ENCODE measurements at places on chromosomes 7 and 10.
A peak's percentile ranks its signal among the peaks of the same experiment; 100 is the strongest.

DNA sequence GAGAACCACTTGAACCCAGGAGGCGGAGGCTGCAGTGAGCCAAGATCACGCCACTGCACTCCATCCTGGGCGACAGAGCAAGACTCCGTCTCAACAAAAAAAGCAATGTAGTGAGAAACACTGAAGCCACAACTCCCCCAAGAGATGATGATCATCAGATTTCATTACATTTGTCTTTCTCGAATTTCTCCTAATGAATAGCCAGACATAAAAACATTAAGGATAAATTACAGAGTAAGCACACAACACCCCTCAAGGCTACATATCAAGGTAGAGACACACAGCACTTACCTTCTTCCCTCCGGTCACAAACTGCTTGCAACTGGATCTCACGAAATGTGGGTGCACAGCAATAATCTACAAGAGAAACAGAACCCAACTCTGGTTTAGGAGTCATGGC lies 91.5 kb downstream of the VPS41 start:
- DNase-seq, result no peak

DNA sequence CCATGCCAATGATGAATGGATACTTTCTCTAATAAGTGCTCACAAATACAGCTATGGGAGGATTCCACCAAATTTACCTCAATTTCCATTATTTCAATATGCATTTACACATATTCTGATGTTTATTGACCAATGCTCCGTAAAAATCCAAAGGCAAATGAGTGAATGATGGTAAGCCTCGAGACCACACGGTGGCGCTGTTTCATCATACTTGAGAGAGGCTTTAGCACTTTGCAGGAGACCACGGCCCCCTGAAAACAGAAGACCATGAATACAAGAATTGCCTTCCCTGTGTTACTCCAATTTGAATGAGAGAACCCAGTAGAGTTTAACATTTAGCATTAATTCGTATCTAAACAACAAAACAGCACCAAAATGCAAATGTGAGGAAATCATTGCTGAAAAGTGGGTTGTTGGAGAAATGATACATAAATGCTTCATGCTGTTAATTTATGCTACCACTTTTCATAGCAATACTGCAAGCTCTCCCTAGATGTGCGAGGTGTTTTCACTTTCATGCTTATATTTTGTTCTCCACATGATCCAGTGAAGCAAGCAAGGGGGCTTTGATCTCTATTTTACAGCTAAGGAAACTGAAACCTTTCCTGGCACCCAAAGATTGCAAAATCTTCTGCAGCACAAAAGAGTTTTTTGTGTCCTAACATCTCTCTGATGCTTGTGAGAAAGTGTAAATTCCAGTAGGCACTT lies 35.4 kb downstream of the TRIL start:
- peak; percentile 90 for DNase-seq

- no peak for DNase-seq
These were observed 431.8 kb upstream of the MGMT start for GRCh38 chr10:129035052-129035827.

GRCh38 chr10:43943818-43944360 lies 295.2 kb upstream of the ZNF32 start:
- DNase-seq, result no peak

DNA sequence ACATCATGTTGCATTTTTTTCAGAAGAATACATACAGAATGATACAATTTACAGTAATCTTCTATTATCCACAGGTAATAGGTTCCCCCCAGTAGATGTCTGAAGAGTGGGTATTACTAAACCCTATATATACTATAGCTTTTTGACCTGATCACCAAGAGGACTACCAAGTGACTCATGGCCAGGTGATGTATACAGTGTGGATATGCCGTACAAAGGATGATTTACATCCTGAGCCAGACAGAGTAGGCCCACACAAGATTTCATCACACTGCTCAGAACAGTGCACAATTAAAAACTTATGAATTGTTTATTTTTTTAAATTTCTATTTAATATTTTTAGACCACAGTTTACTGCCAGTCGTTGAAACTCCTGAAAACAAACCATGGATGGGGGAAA lies 70.6 kb downstream of the STEAP1B start:
- no peak for DNase-seq

GRCh38 chr7:128164061-128164954 lies 76.8 kb upstream of the LEP start:
- no peak for DNase-seq

DNA sequence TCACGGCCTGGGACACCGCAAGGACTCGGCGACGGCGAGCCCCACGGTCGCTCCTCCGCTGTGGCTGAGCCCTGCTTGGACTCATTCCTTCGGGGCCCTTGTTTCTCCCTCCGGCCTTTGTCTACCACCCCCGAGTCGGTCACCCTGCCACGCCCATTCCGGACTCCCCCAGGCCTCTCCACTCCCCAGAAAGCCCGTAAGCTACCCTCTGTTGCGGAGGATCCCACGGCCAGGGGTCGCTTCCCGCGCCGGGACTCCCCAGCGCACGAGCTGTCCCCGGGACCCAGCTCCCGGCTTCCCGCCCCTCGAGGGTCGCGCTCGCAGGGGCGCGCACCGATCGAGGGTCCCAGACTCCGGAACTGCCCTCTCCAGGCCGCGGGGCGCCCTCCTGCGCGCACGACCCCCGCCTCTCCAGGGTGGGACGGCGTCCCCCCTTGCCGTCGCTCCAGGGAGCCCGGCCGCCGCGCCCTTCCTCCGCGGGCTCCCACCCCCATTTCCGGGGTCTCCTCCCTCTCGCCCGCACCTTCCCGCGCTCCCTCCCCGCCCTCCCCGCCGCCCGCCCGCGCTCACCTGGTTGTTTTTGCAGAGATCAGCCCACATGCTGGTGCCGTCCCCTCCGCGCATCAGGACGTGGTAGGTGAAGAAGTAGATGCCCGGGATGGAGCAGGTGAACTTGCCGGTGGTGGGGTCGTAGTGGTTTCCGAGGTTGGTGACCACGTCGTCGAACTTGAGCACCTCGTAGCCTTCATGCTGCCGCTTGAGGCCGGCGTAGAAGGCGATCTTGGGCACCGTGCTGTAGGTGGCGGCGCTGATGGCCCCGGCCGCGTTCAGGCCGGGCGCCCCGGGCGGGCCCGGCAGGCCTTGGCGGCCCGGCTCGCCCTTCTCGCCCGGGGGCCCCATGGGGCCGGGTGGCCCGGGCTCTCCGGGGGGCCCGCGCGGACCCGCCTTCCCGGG lies 1.5 kb downstream of the C1QL3 start:
- DNase-seq, result peak; percentile 41

- no peak for DNase-seq
These were observed 30.3 kb upstream of the TRIM24 start for GRCh38 chr7:138429577-138430250.

- no peak for DNase-seq
These were observed 31.2 kb downstream of the GSTO2 start for GRCh38 chr10:104300002-104300735.

GRCh38 chr10:49594594-49594993 lies 15.5 kb upstream of the SLC18A3 start:
- peak; percentile 79 for DNase-seq

DNA sequence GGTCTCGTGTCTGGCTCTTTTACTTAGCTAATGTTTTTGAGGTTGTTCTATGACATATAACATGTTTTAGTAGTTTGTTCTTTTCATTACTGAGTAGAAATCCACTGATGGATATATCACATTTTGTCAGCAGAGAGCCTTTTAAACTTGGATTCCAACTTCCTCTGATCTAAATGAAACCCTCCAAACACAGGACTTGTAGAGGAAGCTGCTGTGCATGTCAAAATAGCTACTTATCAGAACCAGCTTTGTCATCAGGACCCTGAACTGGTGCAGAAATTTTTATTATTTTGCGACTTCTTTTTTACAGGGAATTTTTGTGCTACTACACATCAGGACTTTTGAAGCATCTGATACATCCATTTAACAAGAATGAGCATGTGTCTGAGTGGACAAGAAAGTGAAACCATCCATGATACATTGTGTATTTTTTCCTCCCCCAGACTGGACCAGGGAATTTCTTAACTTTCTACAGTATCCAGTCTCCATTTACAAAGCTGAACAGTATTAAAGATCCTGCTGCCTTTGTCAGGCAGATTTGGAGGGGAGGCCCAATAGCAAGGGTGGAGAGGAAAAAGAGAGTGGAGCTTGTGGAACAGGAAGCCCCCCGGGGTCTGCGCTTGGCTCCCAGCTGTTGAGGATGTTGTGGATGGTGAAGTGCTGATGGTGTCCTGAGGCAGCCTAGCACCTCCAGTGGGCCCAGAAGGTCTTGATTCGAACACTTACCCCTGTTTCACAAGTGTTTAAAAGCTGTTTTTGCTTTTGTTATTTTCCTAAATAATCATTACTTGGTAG lies 29.3 kb upstream of the MTPAP start:
- no peak for DNase-seq

DNA sequence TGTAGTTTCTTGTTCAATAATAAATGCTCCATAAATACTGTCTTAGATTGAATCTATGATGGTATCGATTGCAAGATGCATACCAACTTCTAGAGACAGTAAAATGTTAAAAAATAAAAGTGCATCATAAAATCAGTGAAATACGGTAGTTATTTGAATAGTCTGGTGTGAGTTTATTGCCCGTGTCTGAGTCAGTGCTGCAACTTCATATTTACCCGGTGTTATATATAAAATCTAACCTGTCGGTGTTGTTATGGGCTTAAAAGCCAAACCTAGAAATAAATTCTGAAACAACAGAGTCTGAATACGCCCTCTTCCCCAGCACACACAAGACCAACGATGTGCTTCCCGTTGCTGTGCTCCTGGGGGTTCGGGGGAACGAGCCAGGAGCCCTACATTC lies 16.3 kb downstream of the MACROH2A2 start:
- no peak for DNase-seq

DNA sequence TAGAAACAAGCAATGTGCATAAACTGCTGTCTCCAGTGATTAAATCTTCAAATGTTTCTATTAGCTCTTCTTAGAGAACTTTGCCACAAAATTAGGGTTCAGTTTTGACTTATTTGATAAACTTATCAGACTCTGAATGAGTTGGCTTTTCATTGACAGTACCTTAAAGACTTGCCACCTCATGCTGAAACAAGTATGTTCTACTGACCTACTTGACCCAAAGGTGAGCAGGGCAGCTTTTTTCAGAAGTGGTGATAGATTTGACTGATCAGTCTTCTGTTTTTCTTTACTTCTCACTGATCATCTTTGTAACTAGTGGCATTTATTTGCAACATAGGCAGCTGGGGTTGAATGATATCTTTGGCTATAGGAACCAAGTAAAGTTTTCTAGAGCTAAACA lies 7.8 kb downstream of the ZNF277 start:
- DNase-seq, result no peak

- no peak for DNase-seq
These were observed 125.9 kb downstream of the PAXIP1 start for GRCh38 chr7:154877031-154877430.

- peak; percentile 34 for DNase-seq
These were observed 715.5 kb downstream of the SORCS3 start for GRCh38 chr10:105356626-105357025.

DNA sequence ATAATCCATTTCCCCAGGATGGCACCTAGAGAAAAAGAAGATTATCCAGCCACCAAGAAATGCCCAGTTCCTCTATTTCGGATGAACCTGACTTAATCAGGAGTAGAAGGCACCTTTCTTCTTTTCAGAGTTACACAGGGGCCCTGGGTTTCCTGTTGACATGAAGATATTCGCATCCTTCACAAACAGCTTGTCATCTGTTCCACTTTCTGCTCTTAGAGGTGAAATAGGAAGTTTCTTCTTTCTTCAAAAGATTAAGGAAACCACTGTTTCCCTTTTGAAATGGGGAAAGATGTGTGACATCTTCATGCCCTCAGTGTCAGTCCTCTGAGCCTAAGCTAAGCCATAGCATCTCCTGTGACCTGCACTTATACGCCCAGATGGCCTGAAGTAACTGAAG lies 39.1 kb upstream of the RAB18 start:
- no peak for DNase-seq

DNA sequence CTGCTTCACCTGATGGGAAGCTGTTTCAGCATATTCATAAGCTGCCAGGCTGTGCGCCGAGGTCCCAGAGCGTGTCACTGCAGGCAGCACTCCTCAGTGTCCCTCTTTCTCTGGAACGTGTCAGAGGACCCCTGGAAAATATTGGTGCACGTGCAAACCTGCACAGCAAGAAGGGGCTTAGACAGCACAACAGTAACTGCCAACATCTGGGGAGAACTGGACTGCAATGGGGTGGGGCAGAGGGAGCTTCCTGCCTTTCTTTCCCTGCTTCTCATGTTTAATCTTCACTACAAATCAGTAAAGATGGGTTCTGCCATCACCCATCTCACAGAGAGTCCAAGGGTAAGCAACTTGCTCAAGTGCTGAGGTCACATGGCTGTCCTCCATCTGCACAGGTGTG lies 86.5 kb upstream of the GPR26 start:
- DNase-seq, result no peak

Measured in G401 (cell line).